ENCODE measurements at places on chromosomes 5 and 9.

DNA sequence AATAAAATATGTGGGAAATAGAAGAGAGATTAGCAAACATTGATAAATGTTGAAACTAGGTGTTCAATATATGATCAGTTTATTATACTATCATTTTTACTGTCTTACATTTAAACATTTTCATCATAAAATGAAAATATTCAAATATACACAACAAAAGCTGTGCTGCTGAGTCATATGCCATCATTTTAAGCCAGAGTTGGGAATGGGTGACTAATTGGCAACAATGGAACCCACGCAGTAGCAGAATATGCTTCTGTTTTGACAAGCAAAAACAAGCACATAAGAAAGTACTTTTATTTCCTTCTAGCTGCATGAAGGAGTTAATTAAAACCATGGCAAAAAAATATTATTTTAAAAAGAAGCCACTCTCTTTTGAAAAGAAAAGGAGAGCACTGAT, 340.0 kb upstream of the EDIL3 start:
- no peak for DNase-seq

DNA sequence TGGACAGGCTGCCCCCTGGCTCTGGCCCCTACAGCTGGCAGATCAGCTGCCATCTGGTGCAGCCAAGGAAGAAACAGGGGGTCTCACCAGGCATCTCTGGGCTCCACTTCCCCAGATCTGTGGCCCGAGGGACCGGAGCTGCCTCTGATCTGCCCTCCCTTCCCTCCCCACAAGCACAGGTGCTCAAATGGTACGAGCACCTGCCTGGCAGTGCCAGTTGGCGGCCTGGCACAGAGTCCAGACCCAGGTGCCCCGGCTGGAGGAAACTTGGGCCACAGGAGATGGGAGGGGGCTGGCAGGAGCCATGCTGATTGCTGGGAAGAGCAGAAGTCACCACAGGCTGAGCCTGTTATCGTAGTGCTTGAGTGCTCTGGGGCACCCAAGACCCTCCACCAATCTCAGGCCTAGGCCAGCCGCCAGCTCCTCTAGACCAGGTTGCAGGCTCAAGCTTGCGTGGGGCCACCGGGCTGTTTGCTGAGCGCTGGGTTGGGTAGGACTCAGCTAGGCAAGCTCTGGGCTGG, 5.0 kb upstream of the CAMK2A start:
- no peak for DNase-seq

GRCh38 chr9:85645909-85646627, 95.7 kb downstream of the AGTPBP1 start:
- DNase-seq = no peak

GRCh38 chr5:144173766-144174165, 3.1 kb downstream of the KCTD16 start:
- no peak for DNase-seq

- DNase-seq = no peak
Measured at GRCh38 chr5:31504529-31504928, 27.4 kb downstream of the DROSHA start.

DNA sequence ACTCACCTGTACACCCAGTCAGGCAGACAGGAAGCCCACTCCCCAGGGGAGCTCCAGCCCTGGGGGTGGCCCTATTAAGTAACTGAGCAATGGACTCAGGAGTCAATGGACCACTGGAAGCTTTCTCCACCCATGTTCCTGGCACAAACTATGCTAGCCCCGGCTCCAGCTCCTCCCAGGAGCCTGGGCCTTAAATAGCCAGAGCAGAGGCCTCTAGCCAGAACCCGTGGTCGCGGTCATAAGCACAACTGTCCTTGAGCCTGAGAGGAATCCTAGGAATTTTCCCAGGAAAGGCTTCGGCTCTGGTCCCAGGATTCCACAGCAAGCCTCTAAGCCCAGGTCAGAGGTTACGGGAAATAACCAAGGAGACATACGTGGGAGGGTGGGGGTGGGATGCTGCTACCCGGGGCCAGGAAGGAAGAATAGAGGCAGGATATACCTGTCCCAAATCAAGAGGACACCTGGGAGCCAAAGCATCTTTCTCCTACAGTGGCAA, 5.5 kb downstream of the SEPTIN8 start:
- DNase-seq = no peak

- no peak for DNase-seq
Measured at GRCh38 chr9:9730174-9730573, 882.6 kb downstream of the PTPRD start.

DNA sequence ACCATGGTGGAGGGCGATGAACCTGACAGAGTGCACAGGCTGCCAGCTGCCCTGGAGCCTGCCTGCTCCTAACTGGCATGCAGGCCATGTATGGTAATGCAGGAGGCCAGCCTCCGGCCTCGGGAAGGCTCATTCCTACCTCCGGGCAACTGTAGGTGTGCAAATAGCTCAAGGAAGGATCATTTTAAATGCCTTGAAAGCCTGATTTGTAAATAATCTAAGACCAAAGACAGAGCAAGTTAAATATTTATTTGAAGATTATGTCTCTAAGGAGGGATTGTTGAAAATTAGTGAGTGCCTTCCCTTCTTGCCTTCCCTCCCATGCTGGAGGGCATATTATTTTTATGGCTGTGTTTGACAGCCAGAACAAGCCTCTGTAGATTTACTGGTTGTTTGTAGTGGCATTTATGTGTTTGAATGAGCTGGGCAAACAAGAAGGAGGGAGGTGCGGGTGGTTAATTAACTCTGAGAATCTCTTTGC, 285.7 kb upstream of the TUT7 start:
- DNase-seq = no peak

- DNase-seq = no peak
Measured at GRCh38 chr9:37966412-37967013, 62.6 kb upstream of the SLC25A51 start.

GRCh38 chr5:38467353-38468040, 88.9 kb downstream of the LIFR start:
- DNase-seq = no peak

Data from T follicular helper cell (primary cell).